ENCODE measurements at places on chromosomes 1 and 21. TPM values are rescaled to one million over a fixed set of nuclear protein-coding genes. Genes with fewer than 3 reads are reported as not detected.
A peak's percentile ranks its signal among the peaks of the same experiment; 100 is the strongest.

DNA sequence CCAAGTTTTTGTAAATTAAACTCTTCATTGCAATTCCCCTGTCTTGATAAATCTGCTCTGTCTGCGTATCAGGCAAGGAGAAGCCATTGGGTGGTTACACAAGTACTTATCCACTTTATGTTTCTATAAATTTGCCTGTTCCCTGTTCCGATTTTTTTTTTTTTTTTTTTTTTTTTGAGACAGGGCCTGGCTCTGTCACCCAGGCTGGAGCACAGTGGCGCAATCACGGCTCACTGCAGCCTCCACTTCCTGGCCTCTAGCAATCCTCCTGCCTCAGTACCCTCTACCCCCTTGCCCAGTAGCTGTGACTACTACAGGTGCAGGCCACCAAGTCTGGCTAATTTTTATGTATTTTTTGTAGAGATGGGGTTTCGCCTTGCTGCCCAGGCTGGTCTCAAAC, 11.1 kb upstream of the CSRP1 start:
- no peak for DNase-seq

The SLC5A9 gene
- 0.27 TPM for total RNA-seq

- no peak for DNase-seq
Observed at GRCh38 chr1:67192902-67193301, 26.6 kb downstream of the IL23R start.

GRCh38 chr1:179228783-179229213, 679 bp downstream of the ABL2 start:
- peak; percentile 17 for DNase-seq

The AGO1 gene
- total RNA-seq = 39.3 TPM

DNA sequence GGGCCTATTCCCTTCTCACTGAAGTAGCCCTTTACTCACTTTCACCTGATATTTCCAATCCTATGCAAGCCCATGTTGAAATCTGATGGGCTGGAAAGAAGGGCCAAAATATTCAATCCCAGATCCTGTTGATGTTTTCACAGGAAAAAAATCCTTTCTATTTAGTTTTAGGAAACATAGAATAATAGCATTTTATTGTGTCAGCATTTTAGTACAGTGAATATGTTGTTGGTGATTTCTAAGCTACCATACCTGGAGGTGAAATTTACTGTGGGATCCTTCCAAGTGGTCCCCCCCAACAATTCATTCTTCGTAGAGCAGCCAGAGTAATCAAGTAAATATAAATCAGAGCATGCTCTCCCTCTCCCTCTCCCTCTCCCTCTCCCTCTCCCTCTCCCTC, 3.4 kb upstream of the UBE2U start:
- no peak for DNase-seq
